ENCODE measurements at places on chromosomes 12 and 14.

GRCh38 chr14:47439953-47440352, 235.5 kb downstream of the MDGA2 start:
- DNase-seq = no peak

DNA sequence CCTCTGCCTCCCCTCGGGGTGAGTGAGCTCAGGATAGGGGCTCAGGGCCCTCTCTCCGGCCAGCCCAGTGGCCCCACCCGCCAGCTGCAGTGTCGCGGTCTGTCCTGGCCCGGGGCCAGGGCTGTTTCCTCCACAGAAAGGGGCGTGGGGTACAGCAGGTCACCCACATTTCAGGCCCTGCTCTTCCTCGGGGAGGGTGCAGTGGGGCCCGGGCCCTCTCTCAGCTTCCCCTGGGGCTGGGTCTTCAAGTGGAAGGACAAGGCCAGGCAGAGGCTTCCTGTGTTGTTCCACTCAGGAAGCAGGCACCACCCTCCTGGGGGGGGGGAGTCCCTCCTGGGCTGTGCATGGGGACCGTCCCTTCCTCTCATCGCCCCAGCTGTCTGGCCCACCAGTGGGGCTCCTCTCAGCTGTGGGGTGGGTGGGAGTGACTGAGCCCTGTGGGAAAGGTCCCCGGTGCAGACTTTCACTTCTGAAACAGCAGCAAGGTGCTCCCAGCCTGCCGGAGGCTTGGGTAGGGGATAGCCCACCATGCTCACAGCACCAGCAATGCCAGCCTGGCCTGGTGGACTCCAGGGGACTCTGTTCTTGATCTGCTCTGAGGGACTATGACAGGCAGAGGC, 3.7 kb downstream of the GPR132 start:
- no peak for DNase-seq

- peak; percentile 3 for DNase-seq
Measured at GRCh38 chr14:65850429-65851135, 438.1 kb downstream of the FUT8 start.

DNA sequence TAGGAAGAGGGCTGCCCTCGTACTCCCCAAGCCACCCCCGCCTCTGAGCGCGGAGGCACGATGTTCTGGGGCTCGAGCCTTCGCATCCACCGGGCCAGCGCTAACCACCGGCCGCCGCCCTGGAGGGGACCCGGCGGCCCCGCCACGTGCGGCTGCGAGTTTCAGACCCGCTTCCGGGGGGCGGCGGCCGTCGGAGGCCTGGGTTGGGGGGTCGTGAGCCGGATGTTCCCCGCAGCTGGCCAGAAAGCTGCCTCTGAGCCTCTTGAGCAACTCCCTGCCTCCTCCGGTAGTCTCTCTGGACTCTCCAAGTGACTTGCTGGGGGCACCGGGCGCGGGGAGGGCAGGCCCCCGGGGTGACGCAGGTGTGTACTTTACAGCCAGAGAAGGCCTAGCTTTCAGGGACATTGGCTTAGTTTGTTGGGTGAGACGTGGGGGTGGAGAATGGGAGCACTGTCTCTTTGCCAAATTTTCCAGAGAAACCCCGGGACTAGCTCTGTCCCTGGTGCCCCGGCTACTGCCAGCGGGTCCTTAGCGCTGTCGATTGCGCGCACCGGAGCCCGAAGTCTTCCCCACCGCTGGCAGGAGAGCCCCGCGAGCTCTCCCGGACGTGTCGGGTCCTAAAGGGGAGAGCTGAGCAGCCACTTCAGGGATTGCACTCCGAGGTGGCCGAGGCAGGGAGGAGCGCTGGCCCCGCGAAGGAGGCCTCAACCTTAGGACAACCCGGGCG, 15.6 kb downstream of the OTX2 start:
- no peak for DNase-seq

DNA sequence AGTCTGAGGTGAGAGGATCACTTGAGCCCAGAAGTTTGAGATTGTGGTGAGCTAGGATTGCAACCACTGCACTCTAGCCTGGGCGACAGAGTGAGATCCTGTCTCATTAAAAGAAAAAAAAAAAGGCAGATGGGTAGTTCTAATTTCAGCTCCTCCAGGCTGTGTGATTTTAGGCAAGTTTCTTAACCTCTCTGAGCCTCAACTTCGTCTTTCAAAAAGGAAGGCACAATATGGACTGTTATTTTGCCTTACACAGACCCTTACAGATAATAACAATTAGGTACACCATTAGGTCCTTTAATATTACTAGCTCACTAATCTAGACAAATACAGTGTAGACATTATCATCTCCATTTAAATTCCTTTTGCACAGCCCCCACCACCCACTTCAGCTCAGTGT, 4.8 kb upstream of the CCDC177 start:
- DNase-seq = no peak

- DNase-seq = peak; percentile 33
Measured at GRCh38 chr12:104680070-104680469, 223.3 kb downstream of the CHST11 start.

DNA sequence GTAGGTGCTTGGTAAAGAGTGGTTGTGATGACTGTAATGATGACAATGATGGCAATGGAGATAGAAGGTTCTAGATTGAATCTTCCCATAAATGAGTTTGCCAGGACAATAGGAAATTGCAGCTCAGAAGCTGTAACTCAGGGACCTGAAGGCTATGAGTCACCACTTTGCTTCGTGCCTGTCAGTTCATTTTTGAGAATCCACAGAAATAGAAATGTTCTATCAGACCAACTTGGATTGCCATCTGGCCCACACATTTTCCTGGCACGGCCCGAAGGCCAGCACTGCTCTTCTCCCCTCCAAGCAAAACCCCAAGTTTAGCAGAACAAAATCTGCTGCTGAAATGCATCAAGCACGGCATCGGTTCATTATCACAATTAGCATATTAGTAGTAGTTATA, 1127.0 kb downstream of the BCL11B start:
- no peak for DNase-seq

DNA sequence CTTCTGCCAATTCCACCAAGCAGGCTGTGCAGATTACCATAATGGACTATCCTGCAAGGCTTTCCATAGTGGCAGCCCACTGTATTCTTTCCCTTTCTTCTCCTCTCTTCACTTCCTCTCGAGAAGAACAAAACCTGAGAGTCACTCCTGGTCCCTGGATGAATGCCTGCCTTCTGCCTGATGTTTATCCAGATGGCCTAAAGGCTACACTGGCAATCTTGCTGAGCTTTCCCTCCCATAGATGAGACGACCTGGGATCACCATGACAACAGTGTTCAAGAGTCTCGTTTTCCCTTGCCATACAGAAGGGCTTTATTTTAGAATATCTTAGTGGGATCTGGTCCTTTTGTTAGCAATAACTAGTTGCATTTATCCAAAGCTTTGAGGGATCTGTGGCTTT, 142.3 kb downstream of the RTN1 start:
- no peak for DNase-seq

GRCh38 chr12:95815632-95816212, 25.2 kb upstream of the NTN4 start:
- peak; percentile 69 for DNase-seq

DNA sequence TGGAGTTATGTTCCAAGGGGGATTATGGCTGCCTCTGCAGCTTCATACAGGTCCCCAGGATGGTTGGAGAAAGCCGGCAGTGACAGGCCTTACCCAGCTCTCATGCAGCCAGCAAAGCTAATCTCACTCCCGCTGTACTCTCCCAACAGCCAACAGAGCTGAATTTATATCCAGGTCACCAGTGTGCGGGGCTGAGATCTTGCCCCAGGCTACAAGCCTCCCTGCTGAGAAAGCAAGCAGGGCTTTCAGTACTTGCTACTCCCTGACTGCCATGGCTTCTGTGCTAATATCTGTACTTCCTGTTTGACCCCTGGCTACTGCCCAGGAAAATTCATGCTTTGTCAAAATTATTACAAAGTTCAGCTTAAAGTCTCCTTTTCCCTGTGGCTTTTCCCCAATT, 92.9 kb downstream of the ATP23 start:
- DNase-seq = peak; percentile 3

- no peak for DNase-seq
Measured at GRCh38 chr14:70789961-70790360, 19.4 kb downstream of the MAP3K9 start.

DNA sequence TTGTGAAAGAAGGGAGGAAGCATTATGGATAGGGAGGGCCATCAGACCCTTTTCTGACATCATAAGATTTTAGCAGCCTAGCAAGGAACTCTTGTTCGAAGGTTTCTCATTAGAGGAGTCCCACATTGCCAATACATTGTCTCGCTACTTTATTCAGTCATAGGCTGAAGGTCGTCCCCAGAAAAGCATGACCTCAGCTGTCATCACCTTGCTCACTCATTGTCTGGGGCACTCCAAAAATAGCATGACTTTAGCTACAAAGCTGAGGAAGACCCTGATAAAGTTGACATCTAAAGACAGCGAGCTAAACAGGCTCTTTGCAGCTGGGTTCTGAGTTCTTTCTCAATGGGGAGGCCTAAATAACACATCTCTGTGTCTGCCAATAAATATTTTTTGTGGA, 112.4 kb upstream of the PTPRR start:
- no peak for DNase-seq

GRCh38 chr14:55297611-55298499, 26.6 kb downstream of the FBXO34 start:
- DNase-seq = no peak

DNA sequence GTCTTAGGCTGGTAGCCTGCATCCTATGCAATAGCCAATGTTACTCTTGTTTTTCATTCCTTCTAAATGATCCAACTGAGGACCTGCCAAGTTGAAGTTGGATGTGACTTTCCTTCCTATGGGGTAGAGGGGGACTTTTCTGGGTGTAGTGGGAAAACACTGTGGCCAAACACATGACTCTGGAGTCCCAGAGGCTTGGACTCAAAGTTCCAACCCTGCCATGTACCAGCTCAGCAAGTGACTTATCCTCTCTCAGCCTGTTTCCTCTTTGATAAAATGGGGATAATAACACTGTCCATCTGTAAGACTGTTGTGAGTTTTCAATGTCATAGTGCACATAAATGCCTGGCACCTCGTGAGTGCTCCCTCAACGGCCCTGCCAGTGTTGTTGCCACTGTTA, 97.0 kb downstream of the ZFP36L1 start:
- DNase-seq = no peak

DNA sequence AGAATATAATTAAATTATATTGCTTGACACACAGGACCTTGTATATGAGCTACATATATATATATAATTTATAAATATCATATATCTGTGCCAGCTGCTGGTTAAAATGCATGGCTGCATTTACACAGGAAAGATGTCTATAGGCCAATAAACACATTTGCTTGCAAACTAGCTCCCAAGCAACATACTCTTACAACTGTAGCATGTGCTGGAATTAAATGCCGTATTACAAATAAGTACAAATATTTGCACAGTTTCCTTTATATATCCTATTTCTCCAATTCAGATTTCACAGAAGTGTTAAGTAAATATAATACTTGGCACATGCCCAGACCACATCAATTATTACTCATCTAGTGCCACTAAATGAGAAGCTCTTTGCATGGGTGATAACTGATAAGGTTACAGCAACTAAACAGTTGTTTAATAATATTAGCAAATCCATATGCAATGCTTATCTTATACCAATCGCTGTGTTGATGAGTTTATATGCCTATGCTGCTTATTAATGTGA, 66.7 kb upstream of the E2F7 start:
- no peak for DNase-seq

DNA sequence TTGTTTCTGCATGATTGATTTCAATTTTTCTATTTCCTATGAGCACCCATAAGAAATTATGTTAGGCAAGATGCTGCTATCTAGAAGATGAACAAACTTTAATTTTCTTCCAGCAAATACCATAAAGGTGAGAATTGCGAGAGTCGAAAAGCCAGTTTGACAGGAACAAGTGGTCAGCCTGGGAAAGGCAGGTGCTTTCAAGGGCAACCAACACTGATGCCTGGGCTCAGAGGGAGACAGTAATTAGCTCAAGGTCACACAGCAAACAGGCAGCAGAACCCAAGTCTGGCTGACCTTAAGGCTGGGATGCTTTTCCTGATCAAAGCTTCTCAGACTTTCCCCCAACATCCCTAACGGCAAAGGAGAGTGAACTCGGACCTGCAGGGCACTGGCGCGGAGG, 6.8 kb upstream of the OTUB2 start:
- no peak for DNase-seq

DNA sequence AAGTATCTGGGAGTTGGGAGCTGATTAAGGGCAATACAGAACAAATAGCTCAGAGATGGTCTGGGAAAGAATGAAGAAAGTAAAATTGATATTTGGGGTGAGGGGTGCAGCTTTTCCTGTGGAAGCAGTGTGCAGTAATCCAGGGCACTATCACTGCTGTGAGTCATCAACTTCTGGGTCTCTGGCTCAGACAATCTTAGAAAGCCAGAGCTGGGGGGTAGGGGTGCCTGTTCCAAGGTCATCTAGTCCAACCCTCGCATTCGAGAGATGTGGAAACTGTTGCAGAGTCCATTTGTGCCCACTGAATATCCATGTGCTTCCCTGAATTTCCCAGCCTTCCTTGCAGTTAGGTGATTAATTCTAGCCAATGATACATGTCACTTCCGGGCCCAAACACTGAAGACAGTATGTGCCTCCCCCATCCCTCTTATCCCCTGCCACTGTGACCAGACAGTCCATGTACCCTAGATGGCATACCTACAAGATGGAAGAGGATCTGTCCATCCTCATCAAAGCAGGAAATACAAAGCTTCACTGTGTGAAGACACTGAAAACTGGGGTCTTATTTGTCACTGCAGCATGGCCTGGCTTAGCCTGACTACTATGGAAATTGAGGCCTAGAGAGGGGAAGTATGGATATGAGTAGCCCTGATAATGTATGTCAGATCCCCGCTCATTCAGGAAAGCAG, 51.9 kb downstream of the ZFP36L1 start:
- no peak for DNase-seq

GRCh38 chr14:75333606-75334548, 55.2 kb downstream of the FOS start:
- DNase-seq = no peak

GRCh38 chr12:50505675-50506530, 1.1 kb downstream of the DIP2B start:
- peak; percentile 62 for DNase-seq

- DNase-seq = no peak
Measured at GRCh38 chr12:92270521-92270920, 124.9 kb upstream of the BTG1 start.

- DNase-seq = peak; percentile 4
Measured at GRCh38 chr14:34043627-34044372, 92.9 kb upstream of the EGLN3 start.

- no peak for DNase-seq
Measured at GRCh38 chr14:101839236-101839635, 77.7 kb downstream of the PPP2R5C start.

- peak; percentile 84 for DNase-seq
Measured at GRCh38 chr12:7079826-7080125, 12.5 kb downstream of the C1R start.

DNA sequence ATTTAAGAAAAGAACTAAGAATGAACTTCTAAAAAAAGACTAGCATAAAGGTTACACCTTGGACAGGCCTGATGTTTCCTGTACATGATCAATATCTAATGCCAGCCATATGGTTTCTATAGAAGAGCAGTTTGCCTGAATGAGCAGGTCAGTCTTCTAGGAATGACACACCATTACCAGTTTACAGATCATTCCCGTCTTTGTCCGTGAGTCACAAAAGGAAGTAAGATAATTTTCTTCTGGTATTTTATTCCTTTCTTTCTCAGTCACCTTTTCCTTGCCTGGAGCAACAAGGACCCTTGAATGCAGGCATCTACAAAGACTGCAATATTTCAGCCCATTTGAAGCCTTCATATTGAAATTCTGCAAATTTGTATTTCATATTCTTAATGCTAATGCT, 44.6 kb upstream of the CNTN1 start:
- DNase-seq = no peak

- DNase-seq = peak; percentile 52
Measured at GRCh38 chr12:91951571-91951970, 194.1 kb downstream of the BTG1 start.
